Left hindlimb (tissue), 1 donor: ENCODE measurements at places on chromosomes 5 and 9.

GRCh38 chr9:134435550-134436378 is 109.5 kb downstream of the RXRA start:
- DNase-seq, result no peak

DNA sequence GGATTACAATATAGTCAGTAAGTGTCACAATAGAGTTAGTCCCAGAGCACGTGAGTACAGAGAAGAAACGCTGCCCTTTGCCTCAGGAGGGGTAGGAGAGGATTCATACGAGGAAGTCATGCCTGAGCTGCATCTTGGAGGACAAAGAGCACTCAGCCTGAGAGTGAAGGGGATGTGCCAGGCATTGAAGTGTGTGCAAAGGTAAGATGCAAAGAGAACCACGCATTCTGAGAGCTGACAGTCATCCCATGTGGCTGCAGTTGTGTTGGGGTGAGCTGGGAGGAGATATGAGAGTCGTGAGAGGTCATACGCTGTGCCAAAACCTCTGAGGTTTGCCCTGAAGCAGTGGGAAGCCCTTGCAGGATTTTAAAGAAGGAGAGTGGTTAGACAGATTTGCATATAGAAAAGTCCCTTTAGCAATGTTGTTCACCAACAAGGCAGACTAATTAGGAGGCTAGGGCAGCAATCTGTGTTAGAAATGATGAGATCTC is 97.5 kb downstream of the PIP5K1B start:
- no peak for DNase-seq

DNA sequence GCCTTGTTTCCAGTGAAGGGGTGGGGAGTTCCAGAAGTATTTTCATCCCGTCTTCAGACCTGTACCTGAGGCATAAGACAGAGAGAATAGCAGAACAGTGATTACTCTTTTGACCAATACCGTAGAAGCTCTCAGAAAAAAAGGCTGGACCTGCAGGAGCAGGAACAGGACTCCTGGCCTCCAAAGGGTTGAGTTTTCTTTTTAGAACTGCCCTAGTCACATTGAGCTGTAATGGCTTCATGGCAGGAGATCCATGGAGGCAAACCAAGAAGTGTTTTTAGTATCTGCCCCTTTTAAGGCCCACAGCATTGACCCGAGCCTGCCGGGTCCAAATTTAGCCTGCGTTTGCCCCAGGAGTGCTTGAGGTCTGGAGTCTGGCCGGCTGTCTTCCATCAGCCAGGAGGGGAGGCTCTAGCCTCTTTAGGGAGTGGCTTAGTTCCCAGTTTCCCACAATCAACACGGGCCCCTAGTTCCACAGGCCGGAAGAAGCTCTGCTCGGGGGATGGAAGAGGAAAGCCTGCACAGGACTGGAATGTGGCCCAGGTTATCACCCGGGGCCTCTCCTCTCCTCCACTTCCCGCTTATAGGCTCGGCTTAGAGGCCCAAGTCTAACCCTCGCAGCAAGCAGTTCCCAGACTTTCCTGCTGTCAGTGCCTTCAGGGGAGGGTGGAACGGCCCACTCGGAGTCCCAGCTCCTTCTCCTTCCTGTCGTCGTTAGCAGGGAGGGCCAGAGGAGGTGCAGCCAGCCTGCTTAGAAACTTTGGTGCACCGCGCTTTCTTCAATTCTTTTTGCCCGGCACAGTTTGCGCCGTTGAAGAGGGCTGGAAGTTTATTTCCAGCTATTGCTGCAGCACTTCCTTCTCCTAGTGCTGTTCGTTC is 80.7 kb downstream of the C9orf152 start:
- peak; percentile 91 for DNase-seq

DNA sequence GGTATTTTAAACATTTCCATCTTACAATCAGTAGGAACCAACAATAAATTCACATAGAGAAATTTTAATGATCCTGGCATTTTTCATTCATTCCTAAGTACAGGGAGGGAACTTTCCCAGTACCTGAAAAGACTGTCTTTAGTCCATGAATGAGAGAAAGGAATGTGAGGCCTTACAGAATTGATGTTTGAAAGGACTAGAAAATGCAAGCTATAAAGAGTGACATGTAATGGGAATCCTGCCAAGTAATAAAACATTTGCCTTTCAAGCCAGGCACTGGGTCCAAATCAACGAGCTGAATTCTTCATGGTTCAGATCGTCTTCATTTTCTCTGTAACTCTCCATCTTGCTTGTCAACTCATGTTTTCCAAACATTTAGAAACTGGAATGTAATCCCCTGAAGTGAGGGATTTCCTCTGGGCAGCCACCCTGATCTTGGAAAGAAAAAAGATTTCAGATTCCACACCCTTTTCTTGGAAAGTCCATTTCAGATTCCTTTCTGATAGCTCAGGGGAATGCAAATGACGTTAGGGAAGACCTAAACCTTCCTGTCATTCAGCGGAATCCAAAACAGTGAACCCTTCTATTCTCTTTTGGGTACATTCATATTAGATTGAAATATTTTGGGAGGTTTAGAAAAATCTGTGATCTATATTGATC is 315.8 kb downstream of the SH3GL2 start:
- no peak for DNase-seq

- DNase-seq, result no peak
Measured at GRCh38 chr5:83724935-83725334, 4.3 kb upstream of the HAPLN1 start.

GRCh38 chr5:143470120-143470519 is 66.6 kb upstream of the NR3C1 start:
- no peak for DNase-seq

DNA sequence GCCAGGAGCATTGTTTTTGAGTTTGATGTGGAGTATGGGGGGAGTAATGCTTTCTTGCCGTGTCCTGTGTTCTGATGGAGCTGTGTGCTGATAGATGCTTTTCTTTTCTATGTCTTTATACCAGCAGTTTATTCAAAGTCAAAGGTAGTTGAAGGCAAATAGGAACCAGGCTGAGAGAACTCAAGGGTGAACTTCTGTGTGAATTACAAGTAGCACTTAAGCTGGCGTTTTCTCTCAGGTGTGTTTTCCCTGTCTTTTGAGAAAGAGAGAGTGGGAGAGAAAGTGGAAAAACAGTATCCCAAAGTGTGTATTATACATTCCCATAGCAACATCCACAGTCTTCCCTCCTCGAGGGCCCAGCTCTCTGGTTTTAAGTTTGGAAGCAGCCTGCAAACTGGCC is 1.5 kb downstream of the TNFAIP8 start:
- no peak for DNase-seq

DNA sequence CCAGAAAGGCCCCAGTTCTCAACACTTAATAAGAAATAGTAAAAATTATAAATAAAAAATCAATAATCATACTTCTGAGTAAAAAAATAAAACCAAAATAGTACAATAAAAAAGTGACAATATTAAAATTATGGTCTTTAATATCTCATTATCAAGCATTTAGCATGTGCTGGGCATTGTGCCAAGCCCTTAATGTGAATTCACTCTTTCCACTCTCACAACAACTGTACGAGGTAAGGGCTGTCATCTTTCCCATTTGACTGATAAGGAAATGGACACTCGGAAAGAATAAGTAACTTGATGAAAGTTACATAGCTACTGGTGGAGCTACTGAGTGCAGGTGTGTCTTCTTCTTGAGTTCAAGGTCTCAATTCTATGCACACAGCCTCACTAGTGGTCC is 43.6 kb downstream of the SEC61B start:
- no peak for DNase-seq

DNA sequence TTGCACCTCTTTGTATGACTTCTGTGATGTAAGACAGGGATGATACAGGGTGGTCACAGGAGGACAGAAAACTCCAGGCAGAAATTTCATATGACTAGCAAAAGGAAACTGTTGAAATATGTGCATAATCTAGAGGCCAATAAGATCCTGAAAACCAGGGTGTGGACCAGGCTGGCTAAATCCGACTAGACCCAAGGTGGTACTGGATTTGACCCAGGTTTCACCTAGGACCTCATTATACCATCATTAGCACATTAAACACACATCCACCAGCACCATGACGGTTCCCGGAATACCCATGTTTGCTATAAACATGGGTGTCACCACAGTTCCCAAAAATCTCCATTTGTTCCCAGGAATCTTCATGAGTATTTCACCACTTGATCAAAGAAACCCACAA is 517.1 kb downstream of the ZNF608 start:
- DNase-seq, result no peak

DNA sequence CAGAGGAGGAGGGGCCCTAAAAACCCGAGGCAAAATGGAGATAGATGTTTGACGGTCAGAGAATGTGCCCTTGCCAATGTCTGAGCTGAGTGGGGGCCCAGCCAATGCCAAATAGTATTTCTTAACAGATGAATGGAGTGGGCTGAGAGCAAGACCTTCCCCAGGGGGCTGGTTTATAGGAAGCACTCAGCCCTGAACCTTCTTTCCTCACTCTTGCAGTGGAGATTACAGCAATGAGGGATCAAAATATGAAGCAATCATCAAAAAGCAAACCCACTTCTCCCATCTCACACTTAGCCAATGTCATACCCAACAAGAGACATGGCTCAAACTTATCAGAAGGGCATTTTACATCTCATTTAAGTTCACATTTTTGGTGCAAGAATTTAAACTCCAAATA is 350.3 kb downstream of the GADD45G start:
- DNase-seq, result no peak

- no peak for DNase-seq
Measured at GRCh38 chr9:89006267-89006666, 15.0 kb downstream of the S1PR3 start.

DNA sequence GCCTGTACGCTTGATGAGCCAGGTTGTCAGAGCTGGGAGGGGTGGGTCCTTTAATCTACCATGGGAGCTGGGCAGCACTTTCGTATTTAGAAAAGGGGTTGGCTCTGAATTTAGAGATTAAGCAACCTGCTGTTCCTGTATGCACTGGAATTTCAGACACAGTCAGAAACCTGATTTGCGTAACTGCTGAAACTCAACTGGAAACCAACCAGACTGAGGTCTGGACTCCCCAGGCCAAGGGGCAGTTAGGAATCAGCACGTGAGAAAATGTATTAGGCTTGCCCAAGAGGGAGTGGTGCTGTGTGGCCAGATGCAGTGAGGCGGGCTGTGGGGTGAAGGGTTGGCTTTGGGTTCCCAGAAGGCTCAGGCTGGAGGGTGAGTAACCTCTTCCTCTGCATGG is 235.0 kb downstream of the GOLPH3 start:
- DNase-seq, result no peak

DNA sequence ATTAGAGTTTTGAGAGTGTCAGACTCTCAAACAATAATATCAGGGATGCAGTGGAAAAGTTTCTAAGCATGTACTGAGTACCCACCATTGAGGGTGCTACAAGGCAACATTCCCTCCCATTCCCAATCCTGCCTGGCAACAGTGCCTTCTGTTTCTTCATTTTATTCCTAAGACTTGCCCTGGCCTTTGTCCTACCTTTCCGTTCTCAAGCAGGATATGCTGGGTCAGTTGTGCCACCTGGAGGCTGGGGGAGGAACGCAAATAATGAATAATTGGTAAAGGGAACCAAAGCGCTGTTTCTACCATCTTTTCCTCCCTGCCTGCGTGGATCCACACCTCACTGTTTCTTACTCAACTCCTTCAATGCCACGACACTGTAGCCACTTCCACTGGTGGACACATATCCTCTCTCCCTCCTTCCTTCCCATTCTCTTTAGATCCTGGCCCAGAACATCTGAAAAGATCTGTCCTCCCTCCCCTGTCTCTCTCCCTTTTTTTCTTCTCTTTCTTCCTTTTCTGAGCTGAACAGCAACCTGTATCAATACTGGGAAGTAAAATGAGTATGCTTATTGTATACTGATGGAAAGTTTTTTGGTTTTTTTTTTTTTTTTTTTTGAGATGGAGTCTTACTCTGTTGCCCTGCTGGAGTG is 149.5 kb downstream of the C9orf152 start:
- no peak for DNase-seq

- no peak for DNase-seq
Measured at GRCh38 chr9:70994582-70994981, 126.8 kb downstream of the TRPM3 start.

DNA sequence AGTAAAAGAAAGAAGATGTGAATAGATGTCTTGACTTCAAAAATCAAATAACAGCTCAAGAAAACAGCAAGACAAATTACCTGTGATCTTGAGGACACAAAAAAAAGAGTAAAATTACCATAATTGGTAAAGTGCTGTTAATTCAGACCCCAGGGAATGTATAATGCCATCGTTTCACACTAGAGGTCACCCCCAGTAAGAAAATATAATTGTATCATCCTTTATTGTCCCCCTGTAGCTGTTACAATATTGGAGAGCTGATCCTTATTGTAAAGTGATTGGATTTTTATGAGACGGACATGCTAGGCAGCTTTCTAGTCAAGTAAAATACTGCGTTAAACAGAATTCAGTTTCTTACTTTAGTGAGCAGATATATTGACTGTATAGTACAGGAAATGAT is 377.0 kb downstream of the TLE1 start:
- no peak for DNase-seq

- no peak for DNase-seq
Measured at GRCh38 chr5:52491071-52491787, 296.5 kb upstream of the ITGA1 start.

- DNase-seq, result no peak
Measured at GRCh38 chr9:116102596-116102995, 51.0 kb upstream of the PAPPA start.

- DNase-seq, result no peak
Measured at GRCh38 chr9:35741740-35742139, 7.3 kb downstream of the GBA2 start.

- DNase-seq, result peak; percentile 81
Measured at GRCh38 chr9:33817327-33818166, 587 bp downstream of the UBE2R2 start.

- DNase-seq, result no peak
Measured at GRCh38 chr9:71783120-71783523, 14.8 kb upstream of the CEMIP2 start.

- no peak for DNase-seq
Measured at GRCh38 chr5:173501271-173501670, 115.2 kb downstream of the BOD1 start.

DNA sequence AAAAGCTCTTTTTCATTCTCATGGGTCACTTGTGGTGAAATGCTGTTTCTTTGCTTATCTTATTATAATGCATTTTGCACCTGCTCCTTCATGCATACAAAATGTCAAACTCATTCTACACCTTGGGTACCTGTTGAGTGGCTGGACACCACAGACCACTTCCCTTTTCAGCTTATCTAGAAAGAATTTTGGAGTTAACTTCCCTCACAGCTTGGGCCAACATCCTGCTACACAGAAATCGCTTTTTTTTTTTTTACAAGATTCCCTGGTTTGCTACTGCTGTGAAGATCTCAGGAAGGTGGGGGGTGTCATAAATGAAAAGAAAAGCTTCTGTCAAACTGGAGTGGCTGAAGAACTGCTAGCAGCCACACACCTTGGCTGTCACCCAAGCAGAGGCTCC is 2.6 kb downstream of the REXO4 start:
- no peak for DNase-seq

GRCh38 chr5:61263072-61263471 is 69.0 kb upstream of the ZSWIM6 start:
- DNase-seq, result no peak

- DNase-seq, result no peak
Measured at GRCh38 chr9:82369251-82369945, 380.8 kb downstream of the SPATA31D1 start.
